Activated T-cell treated with anti-CD3 and anti-CD28 coated beads for 24 hours (primary cell): ENCODE measurements at places on chromosomes 4 and X.

- DNase-seq: no peak
Observed at GRCh38 chrX:46823481-46823880, 13.4 kb upstream of the RP2 start.

DNA sequence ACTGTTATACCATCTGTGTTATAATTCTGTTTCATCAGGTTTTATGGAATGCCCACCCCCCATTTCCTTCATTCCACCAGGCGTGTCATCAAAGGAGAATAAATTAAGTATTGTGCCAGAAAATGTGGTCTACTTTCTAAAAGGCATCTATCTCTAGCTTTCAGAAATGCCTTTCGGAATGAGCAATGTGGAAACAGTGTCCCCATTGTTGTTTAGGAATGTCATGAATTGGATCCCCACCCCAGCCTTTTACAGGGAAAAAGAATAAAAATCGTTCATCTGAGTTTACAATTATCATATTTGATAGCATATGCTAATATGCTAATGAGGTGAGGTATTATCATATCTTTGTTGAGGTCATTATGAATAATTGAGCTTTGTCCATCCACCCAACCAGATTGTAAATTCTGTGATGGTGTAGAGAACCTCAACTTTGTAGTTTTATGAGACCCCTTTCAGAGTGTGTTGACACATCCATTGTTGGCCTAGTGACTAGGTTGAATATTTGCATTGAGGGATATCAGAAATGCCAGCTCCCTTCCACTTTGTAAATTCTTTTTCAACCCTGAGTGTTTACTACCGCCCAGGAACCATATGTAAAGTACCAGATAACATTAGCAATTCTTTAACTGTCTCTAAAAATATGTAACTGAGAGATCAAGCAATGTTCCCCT is 56.2 kb upstream of the CCDC160 start:
- no peak for DNase-seq

GRCh38 chr4:174559894-174560293 is 37.6 kb upstream of the HPGD start:
- DNase-seq: no peak

- no peak for DNase-seq
Observed at GRCh38 chr4:114366368-114366767, 232.2 kb upstream of the UGT8 start.

DNA sequence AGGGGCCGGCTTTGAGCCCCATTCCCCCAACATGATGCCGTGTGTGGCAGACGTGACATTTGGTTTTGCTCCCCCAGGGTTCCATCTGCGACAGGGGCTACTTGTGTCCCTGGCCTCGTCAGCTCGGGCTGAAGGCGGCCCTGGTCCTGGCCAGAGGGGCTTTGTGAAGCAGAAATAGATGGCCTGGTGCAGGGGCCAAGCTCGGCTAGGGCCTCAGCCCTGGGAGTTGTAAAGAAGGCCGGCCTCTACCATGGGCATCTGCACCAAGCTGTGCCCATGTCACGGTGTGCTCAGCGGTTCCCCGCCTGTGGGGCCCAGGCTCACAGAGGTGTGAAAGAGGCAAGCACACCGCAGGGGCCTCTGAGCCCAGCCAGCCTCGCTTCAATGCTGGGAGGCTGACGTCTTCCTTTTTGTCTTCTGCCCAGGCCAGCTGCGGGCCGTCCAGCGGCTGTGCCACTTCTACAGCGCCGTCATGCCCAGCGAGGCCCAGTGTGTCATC is 32.5 kb downstream of the SH3TC1 start:
- DNase-seq: no peak

- DNase-seq: no peak
Observed at GRCh38 chrX:69232945-69233344, 67.7 kb upstream of the PJA1 start.

GRCh38 chr4:175435381-175435783 is 376.7 kb downstream of the GPM6A start:
- DNase-seq: no peak

DNA sequence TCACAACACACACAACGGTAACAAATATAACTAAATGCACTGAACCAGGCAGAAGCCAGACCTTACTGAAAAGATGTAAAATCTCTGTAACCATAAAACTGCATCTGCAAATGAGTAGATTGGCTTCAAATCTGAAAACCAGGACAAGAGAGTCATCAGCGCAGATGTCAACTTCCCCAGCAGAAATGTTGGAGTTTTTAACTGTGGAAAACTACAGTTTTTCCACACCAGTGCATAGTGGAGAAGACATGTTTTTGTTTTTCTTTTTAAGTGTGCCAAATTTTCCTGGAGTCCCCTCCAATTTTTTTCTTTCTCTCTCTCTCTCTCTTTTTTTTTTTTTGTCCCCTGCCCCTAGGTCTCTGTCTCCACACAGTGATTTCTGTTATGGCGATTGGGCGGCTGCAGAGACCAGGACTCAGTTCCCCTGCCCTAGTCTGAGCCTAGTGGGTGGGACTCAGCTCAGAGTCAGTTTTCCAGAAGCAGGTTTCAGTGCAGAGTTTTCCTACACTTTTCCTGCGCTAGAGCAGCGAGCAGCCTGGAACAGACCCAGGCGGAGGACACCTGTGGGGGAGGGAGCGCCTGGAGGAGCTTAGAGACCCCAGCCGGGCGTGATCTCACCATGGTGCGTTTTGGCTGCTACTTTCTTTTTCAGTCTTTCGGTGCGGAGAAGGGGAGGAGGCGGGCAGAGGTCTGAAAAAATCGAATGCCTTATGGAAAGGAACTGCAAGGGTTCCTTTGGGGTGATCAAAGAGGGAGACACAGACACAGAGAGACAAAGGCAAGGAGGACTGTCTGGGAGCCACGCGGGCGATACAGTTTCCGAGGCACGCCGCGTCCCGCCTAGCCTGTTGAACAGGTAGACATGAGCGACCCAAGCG is at the start of gene GUCY1A1:
TSS of gene GUCY1A1 (plus strand) at position 505 of the 878 bp plus-strand sequence. CDS start 30,020 bp downstream, outside the sequence.
- no peak for DNase-seq

GRCh38 chr4:39631700-39632079 is 7.0 kb downstream of the SMIM14 start:
- no peak for DNase-seq

- no peak for DNase-seq
Observed at GRCh38 chr4:131370846-131371245, 1778.2 kb upstream of the PCDH10 start.

GRCh38 chr4:10656988-10657387 is 27.6 kb downstream of the CLNK start:
- no peak for DNase-seq

- no peak for DNase-seq
Observed at GRCh38 chr4:130028552-130028951, 932.6 kb downstream of the C4orf33 start.

- no peak for DNase-seq
Observed at GRCh38 chr4:181601103-181601502, 642.1 kb upstream of the TENM3 start.

DNA sequence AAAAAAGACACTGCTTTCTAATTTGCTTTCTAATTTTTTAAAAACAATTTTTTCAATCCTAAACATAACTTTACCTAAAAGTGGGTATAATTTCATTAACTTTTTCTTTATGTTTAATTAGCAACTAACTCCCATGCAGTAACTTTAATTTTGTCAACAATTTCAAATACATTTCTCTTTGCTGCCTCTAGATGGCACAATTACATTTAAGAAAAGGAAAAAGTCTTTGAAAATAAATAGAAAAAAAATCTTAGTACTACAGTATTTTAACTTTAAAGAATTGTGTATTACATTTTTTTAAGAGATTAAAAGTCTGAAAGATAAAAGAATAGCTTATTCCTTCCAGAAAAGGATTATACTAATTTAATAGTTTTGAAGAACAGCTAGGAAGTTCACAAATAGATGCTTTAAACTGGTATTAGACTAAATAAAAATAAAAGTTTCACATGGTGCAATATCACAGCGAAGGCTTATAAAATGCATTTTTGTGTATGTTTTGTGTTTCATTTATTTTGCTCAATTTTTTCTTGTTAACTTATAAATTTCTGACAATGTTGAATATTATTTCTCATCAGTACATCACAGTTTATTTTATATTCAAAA is 105.1 kb downstream of the ADGRA3 start:
- no peak for DNase-seq

- no peak for DNase-seq
Observed at GRCh38 chr4:147957446-147957845, 225.6 kb downstream of the ARHGAP10 start.

DNA sequence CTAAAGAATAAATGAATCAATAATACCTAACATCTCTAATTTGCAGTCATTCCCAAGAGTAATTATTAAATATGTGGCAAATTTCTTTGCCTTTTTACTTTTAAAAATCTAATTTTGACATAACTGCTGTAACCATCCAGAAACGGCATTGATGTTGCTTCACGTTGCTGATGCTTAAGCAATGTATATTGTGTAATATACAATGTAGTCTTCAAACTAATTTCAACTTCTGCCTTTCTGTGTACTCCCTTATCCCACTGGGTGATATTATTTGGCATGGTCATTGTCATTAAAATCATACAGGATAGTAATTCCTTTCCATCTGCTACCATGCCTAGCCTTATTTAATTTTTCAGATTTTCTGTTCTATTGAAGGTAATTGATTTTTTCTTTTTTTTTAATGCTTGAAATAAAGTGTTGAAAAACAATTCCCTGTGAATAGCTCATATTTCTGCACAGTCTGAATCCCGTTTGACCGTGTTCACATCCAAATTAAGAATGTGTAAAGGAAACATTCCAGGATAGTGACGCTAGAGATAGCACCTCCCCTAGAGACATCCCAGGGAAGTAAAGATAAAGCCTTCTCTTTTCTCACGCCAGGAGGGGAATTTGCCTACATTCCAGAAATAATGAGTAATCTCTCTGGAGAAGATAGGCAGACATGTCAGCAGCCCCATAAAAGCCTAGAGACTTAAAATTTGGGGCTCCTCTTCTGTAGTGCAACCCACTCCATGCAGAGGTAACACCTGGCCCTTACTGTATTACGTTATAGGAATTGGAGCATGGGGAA is 8.6 kb downstream of the FAM200B start:
- no peak for DNase-seq

DNA sequence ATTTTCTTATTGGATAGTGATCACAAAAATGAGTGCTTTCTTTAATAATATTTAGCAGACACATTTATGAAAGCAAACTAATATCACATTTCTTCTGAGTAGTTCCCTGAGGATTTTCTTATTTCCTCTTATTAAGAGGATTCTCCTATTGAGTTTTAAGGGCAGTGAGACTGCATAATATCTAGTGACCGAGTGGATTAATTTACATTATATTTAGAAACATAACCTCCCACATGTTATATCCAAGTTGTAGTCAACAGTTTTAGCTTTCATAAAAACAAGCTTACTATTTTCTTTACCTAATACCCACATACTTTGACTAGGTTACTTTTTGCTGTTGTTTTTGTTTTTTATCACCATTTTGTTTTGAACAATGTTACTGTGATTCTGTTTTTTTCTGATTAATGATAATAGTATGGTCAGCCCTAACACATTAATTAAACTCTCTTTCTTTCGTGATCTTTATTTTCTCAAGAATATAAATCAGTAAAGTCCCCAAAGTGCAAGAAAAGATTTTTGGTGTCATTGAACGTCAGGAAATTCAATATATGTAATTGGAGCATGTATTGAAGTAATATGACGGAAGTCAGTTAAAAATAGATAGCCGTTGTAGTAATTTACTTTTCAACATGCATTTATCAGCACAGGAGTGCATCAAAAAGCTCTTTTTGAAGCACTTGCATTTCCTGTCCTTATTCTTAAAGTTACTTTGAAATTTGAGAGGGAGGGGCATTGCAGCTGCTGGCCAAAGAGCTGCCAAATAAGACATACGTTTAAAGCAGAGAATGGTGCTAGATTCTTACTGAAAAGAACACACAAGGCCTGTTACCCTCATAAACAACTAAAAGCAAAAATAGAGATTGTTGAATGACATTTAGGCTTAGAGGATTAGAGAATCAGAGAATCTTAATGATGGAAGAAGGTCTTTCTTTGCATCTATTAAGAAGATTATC is 25.2 kb downstream of the DDIT4L start:
- DNase-seq: no peak

DNA sequence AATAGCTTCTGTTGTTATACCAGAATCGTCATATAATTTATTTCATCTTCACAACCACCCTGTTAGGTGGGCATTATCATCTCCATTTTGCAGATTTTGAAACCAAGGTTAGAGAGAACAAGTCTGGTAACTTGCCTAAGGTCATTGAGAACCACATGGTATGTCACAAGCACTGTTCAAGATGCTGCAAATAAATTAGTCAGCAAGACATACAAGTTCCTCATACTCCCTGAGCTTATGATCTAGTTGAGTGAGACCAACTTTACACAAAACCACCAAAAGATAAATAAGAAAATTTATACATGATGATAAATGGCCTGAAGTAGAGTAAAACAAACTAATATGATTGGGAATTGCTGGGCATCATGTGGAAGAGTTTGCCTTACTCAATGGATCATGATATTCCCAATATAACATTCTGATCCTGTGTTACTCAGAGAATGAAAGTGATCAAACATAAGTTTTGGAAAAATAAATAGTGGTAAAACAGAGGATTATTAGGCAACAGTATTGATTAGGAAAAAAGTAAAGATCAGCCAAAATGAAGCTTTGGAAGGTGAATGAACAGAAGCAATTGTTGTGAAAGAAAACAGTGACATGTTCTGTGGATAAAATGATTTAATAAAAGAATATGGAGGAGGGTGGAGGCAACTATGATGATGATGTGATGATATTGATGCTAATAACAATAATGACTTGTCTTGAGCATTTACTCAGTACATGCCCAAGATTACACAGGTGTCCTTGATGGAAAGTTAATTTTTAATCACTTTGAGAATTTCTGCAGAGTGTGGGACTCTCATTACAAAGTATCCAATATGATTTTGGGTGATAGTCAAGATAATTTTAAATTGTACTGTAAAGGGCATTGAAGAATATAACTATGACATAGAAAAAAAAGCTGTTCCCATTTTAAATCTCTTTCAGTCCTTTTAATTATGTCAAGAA is 34.1 kb upstream of the IL1RAPL1 start:
- no peak for DNase-seq

DNA sequence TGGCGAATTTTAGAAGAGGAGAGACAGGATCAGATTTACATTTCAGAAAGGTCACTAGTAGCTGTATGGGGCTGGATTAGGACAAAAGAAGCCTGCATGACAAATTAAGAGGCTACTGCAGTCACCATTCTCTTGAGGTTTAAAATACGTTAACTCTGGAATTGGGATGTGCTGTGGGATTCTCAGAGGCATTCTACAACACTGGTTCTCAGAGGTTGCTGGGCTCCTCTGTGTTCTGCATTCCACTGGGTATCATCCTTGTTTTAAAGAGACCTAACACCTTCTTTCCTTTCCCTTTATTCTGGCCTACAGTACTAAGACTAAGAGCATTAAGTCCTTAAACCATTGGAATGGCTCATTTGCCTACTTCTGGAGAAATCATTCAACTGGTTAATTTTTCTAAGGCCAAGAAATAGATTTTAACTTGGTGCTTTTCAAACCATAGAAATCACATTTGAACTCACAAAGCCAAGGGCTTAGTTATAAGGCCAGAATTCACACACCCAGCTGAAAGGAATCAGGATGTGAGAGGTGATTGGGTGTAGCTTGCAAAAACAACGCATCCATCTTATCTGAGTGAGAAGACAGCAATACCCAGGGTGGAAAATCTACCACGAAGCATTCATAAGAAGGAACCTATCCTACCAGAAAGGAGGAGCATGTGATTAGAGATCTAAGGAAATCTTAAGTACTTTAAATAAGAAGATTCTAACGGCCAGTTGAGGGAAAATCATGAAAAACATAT is 116.6 kb downstream of the SHISA3 start:
- no peak for DNase-seq
